ENCODE measurements at places on chromosomes 13 and 19.
A peak's percentile ranks its signal among the peaks of the same experiment; 100 is the strongest.

GRCh38 chr13:24893863-24894262 lies 129.9 kb downstream of the RNF17 start:
- no peak for DNase-seq

- DNase-seq: no peak
These were observed 31.1 kb downstream of the ZNF283 start for GRCh38 chr19:43858174-43858573.

- no peak for DNase-seq
These were observed 131.9 kb downstream of the RAP2A start for GRCh38 chr13:97565906-97566305.

DNA sequence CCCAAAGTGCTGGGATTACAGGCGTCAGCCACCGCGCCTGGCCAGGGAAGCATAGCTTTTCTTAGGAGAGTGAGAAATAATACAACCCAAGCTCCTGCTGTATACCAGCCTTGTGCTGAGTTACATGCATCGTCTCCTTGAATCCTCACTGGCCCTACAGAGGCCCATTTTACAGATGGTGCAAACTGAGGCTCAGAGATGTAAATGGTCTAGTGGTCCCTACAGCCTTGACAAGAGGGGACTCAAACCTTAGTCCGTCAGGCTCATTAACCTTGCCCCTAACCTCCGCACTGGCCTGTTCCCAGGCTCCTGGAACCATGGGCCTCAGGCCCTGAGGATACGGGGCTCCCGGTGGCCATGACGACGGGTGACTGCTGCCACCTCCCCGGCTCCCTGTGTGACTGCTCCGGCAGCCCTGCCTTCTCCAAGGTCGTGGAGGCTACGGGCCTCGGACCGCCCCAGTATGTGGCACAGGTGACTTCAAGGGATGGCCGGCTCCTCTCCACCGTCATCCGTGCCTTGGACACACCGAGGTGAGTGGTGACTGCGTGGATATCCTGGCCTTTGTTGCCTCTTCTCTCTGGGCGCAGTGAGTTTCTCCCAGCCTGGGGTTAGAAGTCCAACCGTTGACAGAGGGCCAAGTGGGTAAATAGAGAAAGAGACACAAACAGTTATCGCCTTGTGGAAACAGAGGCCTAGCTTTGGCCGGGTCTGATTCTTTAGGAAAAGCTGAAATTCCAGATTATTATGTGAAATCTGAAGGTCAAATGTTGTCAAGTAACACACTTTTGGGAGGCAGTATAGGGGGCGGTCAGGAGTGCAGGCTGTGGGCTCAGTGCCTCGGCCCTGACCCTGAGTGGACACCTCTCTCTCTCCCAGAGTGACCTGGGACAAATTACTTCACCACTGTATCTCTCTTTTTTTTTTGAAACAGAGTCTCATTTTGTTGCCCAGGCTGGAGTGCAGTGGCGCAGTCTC lies 8.7 kb downstream of the MARCHF2 start:
- no peak for DNase-seq

- DNase-seq: no peak
These were observed 34.5 kb upstream of the ARHGEF7 start for GRCh38 chr13:111080642-111081041.

DNA sequence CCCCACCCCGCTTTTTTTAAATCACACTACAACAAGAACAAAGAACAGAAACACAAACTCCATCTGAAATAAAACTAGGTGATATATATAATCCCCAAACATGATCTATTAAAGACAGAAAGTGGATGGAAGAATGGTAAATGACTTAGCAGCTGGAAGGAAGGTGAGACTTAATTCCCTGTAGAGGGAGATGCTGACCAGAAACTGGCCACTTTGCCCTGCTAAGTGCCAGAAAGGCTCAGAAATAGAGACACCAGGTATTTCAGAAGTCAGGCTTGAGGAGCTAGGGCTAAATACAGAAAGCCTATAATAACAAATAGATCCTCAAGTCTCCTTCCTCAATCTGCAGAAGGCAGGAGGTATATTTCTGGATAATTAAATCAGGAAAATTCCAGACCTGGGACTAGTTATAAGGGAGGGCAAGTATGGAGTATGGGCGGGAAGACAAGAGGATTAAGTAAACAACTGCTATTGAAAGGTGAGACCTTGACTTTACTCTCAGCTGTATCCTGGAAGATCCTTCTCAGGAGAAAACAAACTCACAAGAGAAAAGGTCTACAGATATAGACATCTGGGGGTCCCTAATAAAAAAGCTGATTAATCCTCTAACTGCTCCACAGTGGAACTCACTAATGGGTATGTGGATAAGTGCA lies 32.2 kb downstream of the MTRF1 start:
- no peak for DNase-seq

- DNase-seq: no peak
These were observed 178.9 kb downstream of the COL4A1 start for GRCh38 chr13:110127986-110128511.

DNA sequence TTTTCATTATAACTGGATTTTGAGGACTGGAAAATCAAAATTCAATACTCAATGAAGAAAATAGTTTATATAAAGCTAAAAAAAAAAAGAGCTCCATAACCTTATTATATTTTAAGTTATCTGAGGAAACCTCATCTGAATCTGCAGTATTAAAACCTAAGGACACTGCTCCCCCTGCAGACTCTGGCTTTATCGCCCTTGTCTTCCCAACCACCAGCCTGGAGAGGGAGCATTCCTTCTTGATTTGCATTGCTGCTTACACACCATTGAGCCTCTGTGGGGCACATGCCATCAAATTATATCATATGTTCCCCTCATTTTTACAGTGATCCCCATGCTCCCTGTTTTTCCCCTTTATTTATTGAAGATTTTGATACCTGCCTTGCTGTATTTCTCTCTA lies 871.4 kb upstream of the GPC6 start:
- DNase-seq: no peak

DNA sequence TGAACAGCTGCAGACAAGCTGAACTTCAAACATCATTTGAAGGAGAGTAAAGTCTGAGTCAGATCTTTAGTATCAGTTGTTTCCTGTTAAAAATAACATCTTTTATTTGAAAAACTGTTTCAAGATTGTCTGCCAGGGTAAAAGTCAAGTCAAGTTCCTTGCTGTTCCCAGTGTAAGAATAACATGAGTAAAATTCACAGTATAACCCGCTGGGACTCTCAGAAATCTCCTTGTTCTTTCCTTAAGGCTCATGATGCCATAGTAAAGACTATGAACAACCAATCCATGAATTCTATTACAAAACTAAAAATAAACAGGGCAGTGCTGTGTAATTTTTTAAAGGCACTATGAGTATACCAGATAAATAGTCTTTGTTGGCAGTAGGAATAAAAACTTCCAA lies 112.9 kb downstream of the IRS2 start:
- no peak for DNase-seq

GRCh38 chr19:41298348-41298964 lies 11.5 kb upstream of the CCDC97 start:
- DNase-seq: no peak

- no peak for DNase-seq
These were observed 21.9 kb downstream of the IGFL1 start for GRCh38 chr19:46251416-46251815.

DNA sequence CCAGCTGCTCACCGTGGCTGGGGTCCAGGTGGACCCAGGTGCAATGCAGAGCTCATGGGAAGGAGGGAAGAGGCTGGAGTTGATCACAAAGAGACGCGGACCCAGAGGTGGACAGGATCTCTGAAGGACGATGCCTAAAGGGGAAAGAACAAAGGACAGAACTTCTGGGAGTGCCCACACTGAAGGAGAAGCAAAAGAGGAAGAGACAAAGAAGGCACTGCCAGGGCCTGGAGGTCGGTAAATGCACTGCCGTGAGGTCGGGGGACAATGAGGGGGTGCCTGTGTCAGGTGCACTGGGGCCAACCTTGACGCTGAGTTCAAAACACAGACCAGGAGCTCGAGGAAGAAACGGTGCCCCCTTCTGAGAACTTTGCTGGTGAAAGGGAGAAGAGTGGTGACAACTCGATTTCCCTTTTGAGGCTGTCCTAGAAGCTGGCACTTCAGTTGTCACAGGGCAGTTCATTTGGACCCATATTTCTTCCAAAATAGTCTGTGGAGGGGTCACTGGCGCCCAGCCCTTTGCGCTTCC lies 55.6 kb downstream of the GJA3 start:
- DNase-seq: no peak

DNA sequence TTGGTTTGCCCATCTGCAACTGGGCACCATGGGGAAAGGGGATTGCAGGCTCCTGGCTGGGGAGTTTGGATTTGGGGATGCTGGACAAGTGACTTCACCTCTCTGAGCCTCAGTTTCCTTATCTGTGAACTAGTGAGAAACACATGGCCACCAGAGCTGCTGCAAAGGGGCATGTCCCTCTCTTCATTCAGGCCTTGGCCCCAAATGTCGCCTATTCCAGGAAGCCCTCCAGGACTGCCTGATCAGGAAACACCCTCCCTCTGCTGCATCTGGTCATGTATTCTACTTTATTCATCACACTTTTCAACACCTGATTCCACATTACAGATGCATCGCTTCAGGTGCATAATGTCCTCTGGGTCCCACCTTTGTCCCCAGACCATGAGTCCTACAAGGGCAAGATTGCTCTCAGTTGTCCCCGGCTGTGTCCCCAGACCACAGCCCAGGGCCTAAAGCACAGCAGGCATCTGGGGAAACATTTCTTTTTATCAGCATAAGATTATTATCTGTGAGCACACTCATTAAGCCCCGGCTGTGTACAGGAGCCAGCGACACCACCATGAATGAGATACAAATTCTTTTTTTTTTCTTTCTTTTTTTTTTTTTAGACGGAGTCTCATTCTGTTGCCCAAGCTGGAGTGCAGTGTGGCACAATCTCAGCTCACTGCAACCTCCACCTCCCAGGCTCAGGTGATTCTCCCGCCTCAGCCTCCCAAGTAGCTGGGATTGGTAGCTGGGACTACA lies 37.5 kb downstream of the ARRDC2 start:
- no peak for DNase-seq

GRCh38 chr19:7994114-7994513 lies 11.3 kb downstream of the ELAVL1 start:
- no peak for DNase-seq

DNA sequence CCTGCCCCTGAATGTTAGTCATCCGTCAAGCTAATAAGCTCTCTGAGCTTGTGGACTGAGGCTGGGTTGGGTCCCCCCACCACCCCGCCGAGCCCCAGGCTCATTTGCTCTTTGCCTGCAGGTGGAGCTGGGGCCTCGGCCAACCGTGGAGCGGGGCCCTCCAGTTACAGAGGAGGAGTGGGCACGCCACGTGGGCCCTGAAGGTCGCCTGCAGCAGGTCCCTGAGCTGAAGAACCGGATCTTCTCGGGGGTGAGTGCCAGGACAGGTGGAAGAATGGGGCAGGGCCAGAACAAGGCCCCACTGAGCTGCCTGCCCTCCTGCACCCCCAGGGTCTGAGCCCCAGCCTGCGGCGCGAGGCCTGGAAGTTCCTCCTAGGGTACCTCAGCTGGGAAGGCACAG lies 5.1 kb downstream of the TBC1D17 start:
- DNase-seq: no peak

DNA sequence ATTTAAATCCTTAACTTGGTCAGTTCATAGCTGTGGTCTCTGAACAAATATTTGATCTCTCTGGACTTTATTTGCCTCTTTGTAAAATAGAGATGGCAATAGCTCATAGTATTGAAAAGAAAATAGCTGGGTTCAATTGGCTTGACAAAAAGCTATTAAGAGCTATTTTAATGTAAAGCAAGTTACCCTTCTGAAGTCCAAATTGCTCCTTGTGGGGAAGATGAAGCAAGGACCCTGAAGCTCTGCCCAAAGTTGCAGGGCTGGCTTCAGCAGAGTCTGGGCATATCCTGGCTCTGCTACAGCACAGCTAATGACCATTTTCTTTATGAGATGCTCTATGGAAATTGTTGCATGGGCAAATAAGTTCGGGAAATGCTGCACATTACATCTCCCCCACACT lies 484.5 kb downstream of the TDRD3 start:
- no peak for DNase-seq

GRCh38 chr19:14477418-14478112 lies 2.4 kb upstream of the PTGER1 start:
- DNase-seq: peak; percentile 25

- DNase-seq: no peak
These were observed 24.4 kb downstream of the WDR88 start for GRCh38 chr19:33156334-33156733.

GRCh38 chr13:87622971-87623370 lies 48.2 kb upstream of the SLITRK5 start:
- DNase-seq: no peak

DNA sequence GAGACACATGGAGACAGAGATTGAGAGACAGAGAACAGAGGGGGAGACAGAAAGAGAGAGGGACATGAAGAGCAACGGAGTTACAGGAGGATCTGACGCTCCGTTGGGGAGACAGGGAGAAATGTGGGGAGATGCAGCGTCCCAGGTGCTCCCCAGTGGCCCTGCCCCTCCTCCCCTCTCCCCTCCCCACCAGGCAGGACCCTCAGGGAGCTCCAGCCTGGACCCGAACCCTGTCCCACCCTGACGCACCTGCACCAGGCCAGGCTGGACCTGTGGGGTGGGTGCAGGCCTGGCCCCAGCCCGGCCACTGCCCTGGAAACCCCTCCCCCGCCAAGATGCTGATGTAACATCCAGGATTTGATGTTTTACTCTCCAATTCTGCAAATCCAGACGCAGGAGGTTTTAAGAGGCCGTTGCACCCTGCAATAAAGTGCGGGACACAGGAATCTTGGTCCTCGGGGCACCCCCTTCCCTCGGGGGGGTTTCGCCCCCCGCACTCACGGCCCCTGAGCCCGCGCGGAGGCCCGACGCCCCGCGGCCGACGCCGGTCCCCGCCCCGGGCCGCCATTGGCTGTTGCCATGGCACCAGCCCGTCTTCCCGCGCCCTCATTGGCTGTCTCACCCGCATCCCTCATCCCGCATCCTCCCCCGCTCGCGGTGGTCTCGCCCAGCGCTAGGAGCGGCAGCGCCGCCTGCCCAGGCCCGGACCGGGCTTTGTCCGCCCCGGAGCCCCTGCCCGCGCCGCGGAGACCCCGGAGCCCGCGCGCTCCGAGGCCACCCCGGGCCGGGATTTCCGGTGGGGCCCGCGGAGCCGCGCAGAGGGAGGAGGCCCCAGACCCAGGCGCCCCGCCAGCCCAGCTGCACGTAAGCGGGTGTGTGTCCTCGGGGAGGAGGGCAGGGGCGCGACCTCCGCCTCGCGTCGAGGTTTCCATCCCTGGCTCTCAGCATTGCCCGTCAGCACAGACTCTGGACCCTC lies at the start of gene APC2:
Gene APC2 (plus strand): TSS at position 655 of the 976 bp plus-strand sequence. CDS start 2,881 bp downstream, outside the sequence.
- DNase-seq: no peak

GRCh38 chr19:41397086-41398049 lies at the start of the genes BCKDHA and EXOSC5:
Gene BCKDHA (plus strand): TSS chr19:41397818. CDS start chr19:41397828, 10 bp downstream.
Gene EXOSC5 (minus strand): TSS chr19:41397359. CDS start chr19:41397328, 31 bp downstream.
- peak; percentile 81 for DNase-seq

- DNase-seq: peak; percentile 80
These were observed 24.1 kb upstream of the ASPDH start for GRCh38 chr19:50537769-50538230.

GRCh38 chr13:102122147-102122546 lies 279.7 kb downstream of the FGF14 start:
- no peak for DNase-seq

- DNase-seq: no peak
These were observed 617.7 kb upstream of the SLITRK1 start for GRCh38 chr13:84500016-84500415.

Data from 8988T (cell line).